ENCODE measurements at places on chromosomes 13 and 19.

- no peak for DNase-seq
Measured at GRCh38 chr19:47994209-47994802, at the start of gene ELSPBP1. Gene ELSPBP1 (plus strand): TSS chr19:47994632. CDS start chr19:48008668, 14,036 bp downstream.

GRCh38 chr13:40476175-40476958 lies 190.1 kb downstream of the FOXO1 start:
- DNase-seq = peak; percentile 74

DNA sequence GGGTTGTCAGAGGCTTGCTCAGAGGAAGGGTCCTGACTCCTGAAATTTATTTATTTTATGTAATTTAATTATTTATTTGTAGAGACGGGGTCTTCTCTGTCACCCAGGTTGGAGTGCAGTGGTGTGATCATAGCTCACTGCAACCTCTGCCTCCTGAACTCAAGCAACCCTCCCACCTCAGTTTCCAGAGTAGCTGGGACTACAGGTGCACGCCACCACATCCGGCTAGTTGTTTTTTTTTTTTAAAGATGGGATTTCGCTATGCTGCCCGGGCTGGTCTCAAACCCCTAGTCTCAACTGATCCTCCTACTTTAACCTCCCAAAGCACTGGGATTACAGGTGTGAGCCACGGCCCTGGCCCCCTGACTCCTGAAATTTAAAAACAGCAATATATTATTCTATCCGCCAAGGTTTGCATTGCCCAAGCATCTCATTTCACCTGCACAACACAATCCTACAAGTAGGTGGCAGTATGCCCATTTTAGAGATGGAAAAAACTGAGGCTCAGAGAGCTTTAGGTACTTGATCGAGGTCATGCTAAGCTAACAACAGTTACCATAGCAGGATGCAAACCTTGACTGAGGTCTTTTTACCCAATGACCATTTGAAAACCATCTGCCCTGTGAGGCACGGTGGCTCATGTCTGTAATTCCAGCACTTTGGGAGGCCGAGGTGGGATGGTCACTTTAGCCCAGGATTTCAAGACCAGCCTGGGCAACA lies 18.1 kb downstream of the ARHGEF18 start:
- DNase-seq = peak; percentile 55

GRCh38 chr13:29771247-29771646 lies 79.2 kb downstream of the UBL3 start:
- peak; percentile 40 for DNase-seq

- no peak for DNase-seq
Measured at GRCh38 chr19:13860679-13861391, 16.1 kb upstream of the NANOS3 start.

DNA sequence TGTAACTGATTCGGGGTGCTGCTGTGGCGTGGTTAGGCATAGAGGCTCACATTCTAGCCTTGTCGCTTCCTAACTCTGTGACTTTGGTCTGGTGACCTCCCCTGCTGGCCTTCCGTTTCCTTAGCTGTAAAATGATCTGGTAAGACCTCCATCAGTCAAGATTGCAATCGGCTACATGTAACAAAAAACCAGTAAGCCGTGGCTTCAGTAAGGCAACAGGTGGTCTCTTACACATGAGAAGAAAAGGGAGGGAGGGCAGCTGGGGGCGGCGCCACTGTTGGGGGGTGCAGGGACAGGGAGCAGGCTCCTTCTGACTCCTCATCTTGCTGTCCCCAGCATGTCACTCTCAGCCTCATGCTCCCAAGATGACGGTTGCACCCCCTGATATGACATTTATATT lies 148.0 kb downstream of the SIPA1L3 start:
- no peak for DNase-seq

All from fibroblast of skin of scalp (primary cell).